ENCODE measurements at places on chromosomes 11 and 22. TPM values are rescaled to one million over a fixed set of nuclear protein-coding genes. Genes with fewer than 3 reads are reported as not detected.

DNA sequence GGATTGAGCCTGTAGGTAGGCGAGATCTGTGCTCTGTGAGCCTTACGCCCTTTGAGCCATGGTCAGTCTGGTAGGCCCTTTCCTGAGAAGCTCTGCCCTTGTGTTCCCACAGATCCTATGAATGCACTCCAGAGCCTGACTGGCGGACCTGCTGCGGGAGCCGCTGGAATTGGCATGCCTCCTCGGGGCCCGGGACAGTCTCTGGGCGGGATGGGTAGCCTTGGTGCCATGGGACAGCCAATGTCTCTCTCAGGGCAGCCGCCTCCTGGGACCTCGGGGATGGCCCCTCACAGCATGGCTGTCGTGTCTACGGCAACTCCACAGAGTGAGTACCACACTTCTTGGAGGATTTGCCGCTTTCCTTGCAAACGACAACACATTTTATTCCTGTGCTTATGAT is 47.4 kb downstream of the MED15 start:
- no peaks in the 10 kb centered on the region for H3K27me3 ChIP-seq
- H3K36me3 ChIP-seq, result peaks cover 53% of the 10 kb centered on the region
- DNase-seq, result no peak
- no peak overlapping the region for H3K4me3 ChIP-seq

- no peak for DNase-seq
- H3K27ac ChIP-seq, result peak overlapping the region; percentile 64
- peaks cover 34% of the 10 kb centered on the region for H3K4me1 ChIP-seq
- H3K36me3 ChIP-seq, result no peaks in the 10 kb centered on the region
Observed at GRCh38 chr22:46749682-46750529, 11.9 kb upstream of the CERK start.

DNA sequence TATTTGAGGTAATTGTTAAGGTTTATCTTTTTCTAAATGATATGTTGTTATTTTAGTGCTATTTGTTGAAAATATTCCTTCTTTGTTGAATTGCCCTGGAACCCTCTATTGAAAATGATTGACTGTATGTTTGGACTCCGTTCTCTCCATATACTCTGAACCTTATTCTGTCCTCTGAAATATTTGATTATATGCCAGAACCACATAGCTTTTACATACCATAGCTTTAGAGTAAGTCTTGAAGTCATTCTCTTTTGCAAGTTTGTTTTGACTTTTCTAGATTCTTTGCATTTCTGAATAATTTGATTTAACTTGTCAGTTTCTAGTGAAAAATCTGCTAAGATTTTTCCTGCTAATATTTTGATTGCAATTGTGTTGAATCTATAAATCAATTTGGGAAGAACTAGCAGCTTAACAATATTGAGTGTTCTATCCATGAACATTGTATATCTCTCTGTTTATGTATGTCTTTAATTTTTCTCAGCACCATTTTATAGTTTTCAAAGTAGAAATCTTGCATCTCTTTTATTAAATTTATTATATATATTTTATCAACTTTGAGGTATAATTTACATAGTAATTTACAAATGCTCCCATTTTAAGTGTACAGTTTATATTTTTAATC is 51.7 kb upstream of the PITPNB start:
- H3K27me3 ChIP-seq, result no peaks in the 10 kb centered on the region
- DNase-seq, result no peak
- peaks cover 15% of the 10 kb centered on the region for H3K4me1 ChIP-seq
- no peak overlapping the region for H3K27ac ChIP-seq
- H3K36me3 ChIP-seq, result no peaks in the 10 kb centered on the region

DNA sequence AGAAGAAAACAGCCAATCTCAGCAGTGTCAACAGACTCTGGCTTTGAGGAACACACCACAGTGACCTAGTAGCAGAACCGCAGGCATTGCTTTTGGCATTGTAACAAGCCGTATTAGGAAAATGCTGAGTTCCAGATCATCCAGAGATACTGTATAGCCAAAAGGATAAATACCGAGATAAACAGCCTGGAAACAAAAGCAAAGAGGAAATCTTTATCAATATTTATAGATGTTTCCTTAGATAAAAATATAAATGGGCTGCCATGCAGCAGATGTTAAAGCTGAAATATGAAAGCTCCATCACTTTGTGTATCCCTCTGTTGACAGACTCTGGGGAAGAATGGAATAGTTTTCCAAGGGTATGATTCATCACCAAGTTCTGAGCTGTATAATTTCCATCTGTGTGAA is 98.9 kb upstream of the TP53AIP1 start:
- H3K36me3 ChIP-seq, result no peaks in the 10 kb centered on the region
- no peak for DNase-seq
- H3K4me3 ChIP-seq, result no peak overlapping the region
- H3K27me3 ChIP-seq, result no peaks in the 10 kb centered on the region

DNA sequence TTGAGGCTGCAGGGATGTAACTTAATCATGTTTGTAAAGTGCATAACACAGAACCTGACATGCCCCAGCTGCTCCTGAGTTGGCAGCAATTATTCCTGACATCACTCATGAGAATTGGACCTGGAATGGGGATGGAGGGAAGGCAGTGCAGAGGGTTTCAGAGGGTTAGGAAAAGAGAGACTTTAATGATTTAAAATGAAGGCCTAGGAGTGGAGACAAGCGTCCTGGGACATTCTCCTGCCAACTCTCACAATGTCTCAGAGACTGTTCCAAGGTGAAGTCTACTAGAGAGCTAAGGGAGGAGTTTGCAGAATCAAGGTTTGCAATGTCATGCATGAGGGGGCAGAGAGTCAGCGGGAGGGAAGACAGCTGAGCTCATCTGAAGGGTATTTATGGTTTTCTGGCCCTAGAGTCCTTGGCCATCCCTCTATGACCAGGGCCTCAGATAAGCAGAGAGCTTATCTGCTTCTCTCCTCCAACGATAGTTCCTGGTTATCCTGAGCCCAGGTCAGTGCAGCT is 36.9 kb downstream of the GGTLC2 start:
- no peak for DNase-seq
- H3K4me1 ChIP-seq, result peaks cover 4% of the 10 kb centered on the region
- no peak overlapping the region for H3K27ac ChIP-seq
- H3K4me3 ChIP-seq, result no peak overlapping the region
- no peaks in the 10 kb centered on the region for H3K36me3 ChIP-seq

DNA sequence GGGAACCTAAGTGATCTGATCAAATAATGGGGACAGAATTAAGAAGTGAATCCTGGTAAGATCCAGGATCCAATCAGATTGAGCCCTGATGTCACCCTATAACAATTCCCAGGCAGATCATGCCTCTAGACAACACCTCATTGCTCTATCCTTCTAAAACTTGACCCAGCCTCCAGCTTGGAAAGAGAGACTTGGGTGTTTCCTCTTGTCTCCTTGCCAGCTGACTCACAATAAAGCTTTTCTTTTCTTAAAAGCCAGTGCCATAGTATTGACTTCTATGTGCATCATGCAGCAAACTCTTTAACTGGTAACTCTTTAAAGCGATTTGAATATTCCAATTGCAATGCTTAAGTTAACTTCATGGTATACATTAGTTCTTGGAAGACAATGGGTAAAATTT is 109.6 kb upstream of the CHORDC1 start:
- no peak overlapping the region for H3K27ac ChIP-seq
- H3K4me3 ChIP-seq, result no peak overlapping the region
- no peaks in the 10 kb centered on the region for H3K27me3 ChIP-seq
- H3K4me1 ChIP-seq, result no peaks in the 10 kb centered on the region

GRCh38 chr11:2229713-2230297 is 40.6 kb downstream of the ASCL2 start:
- no peaks in the 10 kb centered on the region for H3K36me3 ChIP-seq
- no peak overlapping the region for H3K27ac ChIP-seq
- H3K27me3 ChIP-seq, result peaks cover 8% of the 10 kb centered on the region
- no peak overlapping the region for H3K4me3 ChIP-seq
- no peak for DNase-seq

DNA sequence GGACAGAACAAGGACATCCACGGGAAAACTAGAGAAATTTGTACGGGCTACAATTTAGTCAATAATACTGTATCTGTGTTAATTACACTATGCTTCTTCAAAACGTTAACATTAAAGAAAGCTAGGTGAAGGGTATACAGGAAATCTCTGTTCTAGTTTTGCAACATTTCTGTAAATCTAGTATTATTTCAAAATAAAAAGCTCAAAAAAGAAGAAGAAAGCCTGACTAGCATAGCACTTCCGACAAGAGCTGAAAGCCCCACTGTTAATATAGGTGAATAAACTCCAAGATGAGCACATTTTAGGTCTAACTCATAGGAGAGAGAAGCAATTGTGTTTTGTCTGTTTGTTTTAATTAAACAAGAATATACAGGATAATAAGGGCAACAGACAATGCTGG is 299.7 kb downstream of the TTC28 start:
- no peak overlapping the region for H3K4me3 ChIP-seq
- H3K4me1 ChIP-seq, result peaks cover 36% of the 10 kb centered on the region
- no peaks in the 10 kb centered on the region for H3K36me3 ChIP-seq
- no peaks in the 10 kb centered on the region for H3K27me3 ChIP-seq
- no peak for DNase-seq

- H3K36me3 ChIP-seq, result no peaks in the 10 kb centered on the region
- H3K27ac ChIP-seq, result no peak overlapping the region
- DNase-seq, result no peak
- no peaks in the 10 kb centered on the region for H3K4me1 ChIP-seq
Observed at GRCh38 chr11:81658722-81659121, 1074.9 kb downstream of the FAM181B start.

DNA sequence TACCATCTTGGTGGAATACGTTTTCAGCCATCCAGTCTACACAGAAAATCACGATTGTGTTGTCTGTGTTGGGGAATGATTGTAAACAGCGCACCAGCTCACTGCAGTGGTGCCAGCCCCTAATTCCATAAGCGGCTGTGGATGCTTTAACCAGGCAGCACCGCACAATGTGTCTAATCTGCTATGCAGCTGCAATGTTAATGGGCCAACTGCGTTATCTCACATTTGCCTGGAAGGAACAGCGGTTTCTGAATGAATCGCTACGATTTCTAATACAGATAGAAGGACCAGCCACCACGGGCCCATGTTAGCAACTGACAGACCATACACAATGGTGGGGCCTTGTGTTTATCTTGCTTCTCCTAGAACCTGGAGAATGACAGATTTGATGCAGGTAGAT is 384.5 kb upstream of the KIRREL3 start:
- no peaks in the 10 kb centered on the region for H3K4me1 ChIP-seq
- no peak overlapping the region for H3K4me3 ChIP-seq
- DNase-seq, result no peak
- no peaks in the 10 kb centered on the region for H3K27me3 ChIP-seq

GRCh38 chr11:104152941-104153505 is 10.9 kb downstream of the PDGFD start:
- no peaks in the 10 kb centered on the region for H3K36me3 ChIP-seq
- no peaks in the 10 kb centered on the region for H3K27me3 ChIP-seq
- H3K4me3 ChIP-seq, result no peak overlapping the region
- peaks cover 33% of the 10 kb centered on the region for H3K4me1 ChIP-seq
- no peak for DNase-seq

DNA sequence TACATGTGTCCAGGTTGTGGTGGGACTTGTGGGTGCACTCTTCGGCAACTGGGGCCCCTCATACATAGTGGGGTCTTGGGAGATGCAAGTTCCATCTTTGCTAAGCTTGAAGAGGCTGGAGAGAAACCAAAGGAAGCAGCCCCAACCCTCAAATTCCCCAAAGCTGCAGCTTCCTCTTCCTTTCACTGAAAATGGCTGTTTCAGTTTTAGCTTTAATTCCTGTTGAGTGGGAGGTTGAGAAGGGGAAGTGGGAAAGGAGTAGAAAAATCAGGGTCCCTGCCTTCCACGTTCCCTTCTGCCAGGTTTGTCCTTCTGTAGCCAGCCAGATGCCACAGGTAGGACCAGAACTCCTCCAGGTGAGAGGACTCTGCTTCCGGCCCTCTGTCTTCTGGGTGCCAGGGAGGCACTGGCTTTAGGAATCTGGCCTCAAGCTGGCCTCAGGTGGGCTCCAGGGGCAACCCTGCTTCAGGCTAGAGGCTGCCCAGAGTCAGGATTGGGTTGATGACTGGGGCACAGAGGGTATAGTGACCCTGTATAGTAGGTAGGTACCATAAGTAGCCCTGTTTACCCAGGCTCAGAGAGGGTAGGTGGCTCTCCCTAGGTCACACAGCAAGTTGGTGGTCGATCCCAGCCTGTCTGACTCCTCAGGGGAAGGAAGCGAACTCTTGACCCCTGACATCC is 16.2 kb downstream of the P2RY6 start:
- no peaks in the 10 kb centered on the region for H3K27me3 ChIP-seq
- no peaks in the 10 kb centered on the region for H3K36me3 ChIP-seq
- no peak for DNase-seq
- no peaks in the 10 kb centered on the region for H3K4me1 ChIP-seq
- peak overlapping the region; percentile 76 for H3K27ac ChIP-seq
- no peak overlapping the region for H3K4me3 ChIP-seq

DNA sequence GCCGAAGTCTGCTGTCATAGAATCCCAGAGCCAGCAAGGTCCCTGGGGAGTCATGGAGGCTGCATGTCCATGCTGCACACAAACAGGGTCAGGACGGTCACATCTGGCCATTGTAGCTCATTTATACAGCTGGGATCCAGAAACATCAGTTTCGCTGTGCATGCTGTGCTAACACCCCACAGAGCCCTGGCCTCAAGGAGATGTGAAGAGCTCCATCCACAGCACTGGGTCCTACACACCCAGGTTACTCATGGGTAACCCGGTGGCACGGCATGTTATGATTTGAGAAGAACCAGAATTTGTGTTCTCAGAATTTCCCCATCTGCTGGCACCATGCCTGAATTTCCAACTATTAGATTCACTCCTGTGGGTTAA is 146.3 kb upstream of the ARHGAP20 start:
- H3K4me1 ChIP-seq, result peaks cover 5% of the 10 kb centered on the region
- no peak for DNase-seq
- no peaks in the 10 kb centered on the region for H3K27me3 ChIP-seq
- H3K27ac ChIP-seq, result no peak overlapping the region
- H3K36me3 ChIP-seq, result no peaks in the 10 kb centered on the region

GRCh38 chr11:96357794-96358193 is 14.8 kb upstream of the MAML2 start:
- no peak overlapping the region for H3K4me3 ChIP-seq
- no peaks in the 10 kb centered on the region for H3K36me3 ChIP-seq
- DNase-seq, result no peak
- H3K27ac ChIP-seq, result no peak overlapping the region
- no peaks in the 10 kb centered on the region for H3K27me3 ChIP-seq

DNA sequence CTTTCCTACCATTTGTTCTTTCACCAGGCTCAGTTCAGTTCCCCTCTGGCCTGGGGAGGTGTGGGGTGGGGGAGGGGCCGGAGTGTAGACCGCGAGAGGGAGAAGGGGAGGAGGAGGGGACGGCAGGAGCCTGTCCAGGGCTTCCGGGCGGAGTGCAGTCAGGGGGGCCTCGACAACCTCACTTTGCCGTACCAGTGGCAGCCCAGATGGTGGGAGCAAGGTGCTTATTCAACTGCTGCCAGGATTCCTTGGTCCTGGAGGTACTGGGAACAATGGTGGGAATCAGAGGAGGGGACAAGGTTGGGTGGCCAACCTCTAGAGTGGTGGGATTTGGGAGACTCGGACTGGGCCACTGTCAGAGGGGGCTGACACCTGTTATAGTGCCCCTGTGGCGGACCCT is 1.2 kb downstream of the BACE1 start:
- H3K27ac ChIP-seq, result no peak overlapping the region
- no peaks in the 10 kb centered on the region for H3K36me3 ChIP-seq
- H3K27me3 ChIP-seq, result no peaks in the 10 kb centered on the region
- H3K4me3 ChIP-seq, result peak overlapping the region; percentile 93
- peaks cover 41% of the 10 kb centered on the region for H3K4me1 ChIP-seq

The CCDC88B gene
- total RNA-seq, result 12.9 TPM

The TECTA gene
- total RNA-seq, result 0.58 TPM

The LYVE1 gene
- total RNA-seq, result 530 TPM

The ART1 gene
- not detected for total RNA-seq

The KCNJ11 gene
- 2.0 TPM for total RNA-seq

The MUC2 gene
- total RNA-seq, result 0.31 TPM

The UBQLNL gene
- 0.69 TPM for total RNA-seq

The MFNG gene
- total RNA-seq, result 27.6 TPM

The ACCSL gene
- total RNA-seq, result not detected

The CSF2RB gene
- 0.55 TPM for total RNA-seq

The TCP11L1 gene
- 8.8 TPM for total RNA-seq

All from adrenal gland (tissue), 19 donors.